ENCODE measurements at places on chromosomes 12 and 14. TPM values are rescaled to one million over a fixed set of nuclear protein-coding genes. Genes with fewer than 3 reads are reported as not detected.

The IL26 gene
- total RNA-seq: not detected

The CCDC197 gene
- total RNA-seq: not detected

The SP7 gene
- total RNA-seq: not detected

The ANAPC7 gene
- total RNA-seq: 40.0 TPM

The CNOT2 gene
- total RNA-seq: 99.4 TPM
